ENCODE measurements at places on chromosomes 1 and 21.

- DNase-seq = no peak
Observed at GRCh38 chr1:2409745-2410144, 2.6 kb downstream of the PEX10 start.

GRCh38 chr1:192161976-192162375, 3.7 kb downstream of the RGS18 start:
- no peak for DNase-seq

- DNase-seq = no peak
Observed at GRCh38 chr1:21674957-21675356, 5.8 kb upstream of the RAP1GAP start.

GRCh38 chr1:180525715-180526039, 23.3 kb upstream of the ACBD6 start:
- no peak for DNase-seq

DNA sequence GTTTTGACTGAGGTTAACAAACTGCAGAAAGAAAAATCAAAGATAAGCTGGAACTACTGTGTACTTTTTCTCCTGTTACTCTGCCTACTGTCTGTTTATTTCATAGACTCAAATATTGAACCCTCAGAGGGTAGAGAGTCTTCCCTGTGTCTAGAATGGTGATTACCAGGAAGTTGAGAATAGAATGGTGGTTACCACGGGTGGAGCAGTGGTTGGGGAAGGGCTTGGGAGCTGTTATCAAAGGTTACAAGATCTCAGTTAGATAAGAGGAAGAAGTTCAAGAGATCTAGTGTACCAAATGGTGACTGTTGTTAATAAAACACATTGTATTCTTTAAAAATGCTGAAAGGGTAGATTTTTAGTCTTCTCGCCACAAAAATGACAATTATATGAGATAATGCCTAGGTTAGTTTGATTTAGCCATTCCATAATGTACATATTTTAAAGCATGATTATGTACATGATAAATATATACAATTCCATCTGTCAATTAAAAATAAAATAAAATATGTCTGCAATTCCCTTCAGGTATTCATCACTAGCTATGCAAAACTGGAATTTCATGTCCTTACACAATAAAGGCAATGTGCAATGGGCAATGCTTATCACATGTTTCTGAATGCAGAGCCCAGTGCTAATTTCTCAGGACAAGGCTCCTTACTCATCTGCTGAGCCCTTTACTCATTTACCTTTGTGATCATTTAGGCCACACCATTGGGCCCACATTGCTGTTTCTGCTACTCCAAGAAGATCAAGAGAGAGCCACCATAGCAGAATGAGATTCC, 474.3 kb upstream of the CAMK1G start:
- no peak for DNase-seq

DNA sequence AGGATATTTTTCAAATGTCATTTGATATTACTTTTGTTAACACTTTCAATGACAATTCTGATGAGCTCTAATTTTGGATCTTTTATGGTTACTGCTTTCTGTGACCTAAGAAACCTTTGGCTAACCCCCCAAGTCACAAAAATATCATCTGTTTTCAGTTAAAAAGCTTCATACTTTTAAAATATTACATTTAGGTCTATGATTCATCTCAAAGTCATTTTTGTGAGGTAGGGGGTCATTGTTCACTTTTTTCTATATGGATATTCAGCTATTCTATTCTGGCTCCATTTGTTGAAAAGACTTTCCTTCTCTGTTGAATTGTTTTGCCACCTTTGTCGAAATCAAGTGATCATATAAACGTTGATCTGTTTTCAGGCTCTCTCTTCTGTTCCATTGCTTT, 44.8 kb downstream of the UCHL5 start:
- no peak for DNase-seq

DNA sequence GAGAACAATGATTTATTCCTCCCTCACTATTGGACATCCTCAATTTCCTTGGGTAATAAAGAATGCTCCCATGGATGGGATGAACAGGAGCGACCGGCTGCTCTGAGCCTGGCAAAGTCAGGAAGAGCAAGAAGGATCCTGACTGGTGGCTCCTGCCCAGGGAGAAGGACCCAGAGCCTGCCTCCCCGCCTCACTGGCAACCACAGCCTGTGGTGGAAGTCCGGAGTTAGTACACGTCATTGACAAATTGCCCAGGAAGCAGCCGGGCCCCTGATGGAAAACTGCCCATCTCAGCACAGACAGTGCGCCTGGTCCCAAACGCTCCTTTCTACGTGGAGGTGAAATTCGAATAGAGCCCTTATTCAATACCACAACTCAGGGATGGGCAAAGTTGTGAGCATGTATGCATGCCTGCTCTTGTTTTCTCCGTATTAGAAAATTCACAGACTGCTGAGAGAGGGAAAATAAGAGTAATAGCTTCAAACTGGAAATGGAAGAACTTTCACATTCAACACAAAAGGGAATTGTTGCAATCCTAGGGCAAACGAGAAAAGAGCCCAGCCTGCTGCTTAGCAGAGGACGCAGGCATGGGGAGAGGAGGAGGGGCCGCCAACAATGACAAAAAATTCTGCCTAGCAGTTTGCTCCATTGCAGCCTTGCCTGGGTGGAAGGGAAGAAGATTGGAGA, 397.1 kb upstream of the VAMP3 start:
- no peak for DNase-seq

DNA sequence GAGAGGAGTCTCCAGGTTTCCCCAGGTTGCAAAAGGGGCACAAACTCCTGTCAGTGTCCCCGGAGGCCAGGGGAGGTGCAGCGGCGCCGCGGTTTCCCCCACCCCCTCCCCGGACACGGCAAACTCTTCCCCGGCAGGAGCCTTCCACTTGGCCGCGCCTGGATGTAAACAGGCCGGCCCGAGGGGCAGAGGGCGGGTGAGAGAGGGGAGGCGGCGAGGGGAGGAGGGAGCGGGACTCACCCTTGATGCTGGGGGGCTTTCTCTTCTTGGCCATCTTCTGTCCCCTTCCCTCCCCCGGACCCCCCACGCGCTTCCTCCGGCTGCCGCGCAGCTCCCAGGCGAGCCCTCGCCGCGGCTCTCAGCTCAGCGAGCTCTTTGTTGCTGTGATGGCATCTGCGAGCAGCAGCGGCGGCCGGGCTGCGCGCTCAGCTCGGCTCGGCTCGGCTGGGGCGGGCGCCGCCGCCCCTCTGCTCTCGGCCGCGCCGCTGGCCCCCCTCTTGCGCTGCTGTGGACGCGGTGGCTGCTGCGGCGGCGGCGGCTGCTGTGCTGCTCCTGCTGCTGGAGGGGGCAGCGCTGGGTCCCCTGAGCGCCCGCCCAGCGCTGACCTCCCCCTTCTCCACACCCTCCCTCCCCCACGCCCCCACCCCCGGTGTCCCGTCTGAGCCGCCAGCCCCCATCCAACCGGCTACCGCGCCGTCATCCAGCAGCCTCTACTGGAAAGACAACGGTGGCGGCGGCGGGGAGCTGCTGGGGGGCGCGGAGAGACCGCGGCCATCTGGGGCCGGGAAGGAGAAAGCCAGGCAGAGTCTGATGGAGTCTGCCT, 4.9 kb upstream of the SLC44A5 start:
- peak; percentile 3 for DNase-seq

DNA sequence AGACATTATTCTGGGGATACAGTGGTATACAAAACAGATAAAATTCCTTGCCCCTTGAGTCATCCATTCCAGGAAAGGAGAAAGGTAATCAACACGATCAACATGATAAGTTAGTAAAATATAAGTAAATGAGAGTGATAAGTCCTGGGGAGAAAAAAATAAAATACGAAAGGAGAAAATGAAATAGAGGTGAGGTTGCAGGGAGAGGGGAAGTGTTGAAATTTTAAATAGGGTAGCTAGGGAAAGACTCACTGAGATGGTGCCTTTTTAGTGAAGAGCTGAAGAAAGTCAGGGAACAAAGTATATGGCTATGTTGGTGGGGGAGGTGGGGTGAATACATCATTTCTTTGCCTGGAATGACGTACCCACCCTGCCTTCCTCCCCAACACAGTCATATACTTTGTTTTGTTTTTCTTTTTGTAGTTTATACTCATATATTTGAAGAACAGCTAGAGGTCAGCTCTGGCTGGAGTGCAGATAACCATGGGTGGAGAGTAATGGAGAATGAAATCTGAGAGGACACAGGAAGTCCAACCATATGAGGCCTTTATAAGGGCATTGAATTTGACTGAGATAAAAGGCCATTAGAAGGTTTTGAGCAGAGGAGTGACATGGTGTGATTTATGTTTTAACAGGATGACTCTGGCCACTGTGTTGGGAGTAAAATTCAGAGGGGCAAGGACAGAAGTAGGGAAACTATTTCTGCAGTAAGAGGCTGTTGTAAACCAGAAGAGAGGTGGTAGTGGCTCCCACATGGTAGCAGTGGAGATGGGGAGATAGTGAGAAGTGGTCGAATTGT, 54.8 kb downstream of the OSBPL9 start:
- DNase-seq = no peak

GRCh38 chr1:62394646-62395045, 42.2 kb upstream of the USP1 start:
- no peak for DNase-seq

GRCh38 chr1:1173793-1174415, at the start of gene TTLL10:
Gene TTLL10, plus strand, starts transcription at chr1:1173880. Its CDS starts 5,336 bp downstream, at chr1:1179216.
- DNase-seq = no peak

GRCh38 chr1:155309423-155310021, 856 bp downstream of the FDPS start:
- peak; percentile 52 for DNase-seq

- DNase-seq = no peak
Observed at GRCh38 chr1:116273042-116273783, 99.8 kb upstream of the ATP1A1 start.

- DNase-seq = no peak
Observed at GRCh38 chr1:21064057-21064456, 112.6 kb downstream of the EIF4G3 start.

- DNase-seq = no peak
Observed at GRCh38 chr1:9368356-9368755, 75.7 kb downstream of the SPSB1 start.

- DNase-seq = no peak
Observed at GRCh38 chr1:52424813-52425212, 20.4 kb downstream of the PRPF38A start.

GRCh38 chr1:170221031-170221430, 75.3 kb downstream of the NTMT2 start:
- no peak for DNase-seq

- peak; percentile 58 for DNase-seq
Observed at GRCh38 chr21:45747802-45748445, 104.4 kb downstream of the PCBP3 start.

- no peak for DNase-seq
Observed at GRCh38 chr1:226653311-226653921, 85.7 kb downstream of the ITPKB start.

GRCh38 chr1:186330758-186331157, 44.3 kb downstream of the TPR start:
- DNase-seq = no peak

- no peak for DNase-seq
Observed at GRCh38 chr1:6771441-6771769, 13.8 kb upstream of the CAMTA1 start.

- no peak for DNase-seq
Observed at GRCh38 chr1:199510314-199510713, 517.2 kb upstream of the NR5A2 start.

DNA sequence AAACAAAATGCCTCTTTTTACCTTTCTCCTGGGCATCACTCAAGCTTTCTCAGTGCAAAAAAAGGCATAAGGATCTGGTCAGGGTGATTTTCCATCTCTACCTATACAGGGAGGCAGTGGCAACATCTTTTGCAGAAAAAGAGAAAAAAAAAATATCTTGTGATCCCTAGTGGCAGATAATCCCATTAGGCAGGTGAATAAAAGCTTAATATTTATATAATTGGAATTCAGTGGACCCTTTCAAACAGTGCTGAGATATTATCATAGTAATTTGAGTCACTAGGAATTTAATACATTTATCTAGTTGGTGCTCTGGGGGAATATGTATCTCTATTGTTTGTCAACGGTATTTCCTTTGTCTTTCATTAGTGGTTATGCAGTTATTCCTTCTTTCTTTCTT, 29.9 kb upstream of the CXADR start:
- DNase-seq = no peak

DNA sequence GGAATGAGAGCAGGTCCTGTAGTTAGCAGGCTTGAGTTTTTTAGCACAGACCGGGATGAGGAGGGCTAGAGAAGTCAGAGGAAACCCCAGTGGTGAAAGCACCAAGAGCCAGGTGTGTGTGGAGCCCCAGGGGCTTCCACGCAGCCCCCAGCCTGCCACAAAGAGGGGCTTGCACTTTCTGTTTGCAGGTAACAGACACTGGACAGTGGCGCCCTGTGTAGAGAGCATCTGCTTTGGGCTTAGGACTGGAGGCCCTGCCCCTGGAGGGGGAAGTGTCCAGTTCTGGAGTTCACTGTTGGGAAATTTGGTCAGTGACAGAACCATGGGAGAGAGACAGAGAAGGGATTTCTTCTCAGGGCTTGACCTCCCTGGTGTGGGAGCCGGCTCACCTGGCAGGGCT, 19.5 kb downstream of the AGT start:
- DNase-seq = no peak

GRCh38 chr1:4724001-4724400, 69.6 kb downstream of the AJAP1 start:
- no peak for DNase-seq

GRCh38 chr1:87615901-87616300, 287.2 kb downstream of the LMO4 start:
- DNase-seq = no peak

DNA sequence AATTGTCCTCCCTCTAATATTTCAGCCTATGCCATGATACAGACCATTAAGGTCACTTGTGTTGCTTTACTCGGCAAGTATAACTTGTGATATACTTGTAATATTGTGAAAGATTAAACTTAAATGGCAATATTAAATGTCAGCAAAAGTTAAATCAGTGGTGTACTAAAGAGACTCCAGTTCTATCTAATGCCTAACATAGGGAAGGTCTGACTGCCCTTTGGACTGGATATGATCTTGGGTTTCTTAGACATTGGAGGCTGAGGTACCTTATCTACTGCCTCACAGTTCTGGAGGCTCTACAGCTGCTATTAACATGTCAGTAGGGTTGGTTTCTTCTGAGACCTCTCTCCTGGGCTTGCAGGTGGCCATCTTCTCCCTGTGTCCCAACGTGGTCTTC, 89.9 kb downstream of the MT1HL1 start:
- DNase-seq = no peak

DNA sequence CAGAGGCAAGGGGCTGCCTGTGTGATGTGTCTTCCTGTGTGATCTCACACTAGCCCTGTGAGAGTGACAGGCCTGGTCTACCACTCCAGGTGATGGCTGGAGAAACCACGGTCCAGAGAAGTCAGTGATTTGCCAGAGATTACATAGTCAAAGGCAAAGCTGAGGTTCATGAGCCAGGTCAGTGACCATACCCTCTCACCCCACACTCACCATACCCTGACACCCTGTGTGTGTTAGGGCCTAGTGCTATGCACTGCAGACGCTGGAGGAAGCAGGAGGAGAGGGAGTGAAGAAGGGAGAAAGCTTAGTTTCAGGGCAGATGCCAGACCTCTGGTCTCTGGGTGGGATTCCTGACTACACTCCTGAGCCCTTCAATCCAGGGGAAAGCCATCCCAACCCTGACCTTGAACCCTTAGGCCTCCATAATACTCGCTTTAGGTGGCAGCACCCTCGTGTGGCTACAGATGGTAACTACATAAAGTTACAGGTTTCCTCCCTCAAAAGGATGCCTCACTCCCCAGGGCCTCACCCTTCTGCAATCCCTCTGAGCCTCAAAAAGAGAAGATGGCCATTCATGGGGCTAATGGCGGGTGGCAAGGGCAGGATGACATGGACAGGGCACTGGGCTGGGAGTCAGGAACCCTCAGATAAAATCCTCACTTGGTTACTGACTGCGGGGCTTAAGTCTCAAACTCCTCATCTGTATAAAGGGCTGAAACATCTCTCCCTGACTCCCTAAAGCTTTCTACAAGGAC, 20.8 kb upstream of the SDC3 start:
- peak; percentile 53 for DNase-seq

GRCh38 chr1:82260666-82261065, 459.9 kb downstream of the ADGRL2 start:
- DNase-seq = peak; percentile 49

Data from NCI-H2081 (cell line).